Adrenal gland (tissue), 19 donors: ENCODE measurements at places on chromosomes 6 and 20.

DNA sequence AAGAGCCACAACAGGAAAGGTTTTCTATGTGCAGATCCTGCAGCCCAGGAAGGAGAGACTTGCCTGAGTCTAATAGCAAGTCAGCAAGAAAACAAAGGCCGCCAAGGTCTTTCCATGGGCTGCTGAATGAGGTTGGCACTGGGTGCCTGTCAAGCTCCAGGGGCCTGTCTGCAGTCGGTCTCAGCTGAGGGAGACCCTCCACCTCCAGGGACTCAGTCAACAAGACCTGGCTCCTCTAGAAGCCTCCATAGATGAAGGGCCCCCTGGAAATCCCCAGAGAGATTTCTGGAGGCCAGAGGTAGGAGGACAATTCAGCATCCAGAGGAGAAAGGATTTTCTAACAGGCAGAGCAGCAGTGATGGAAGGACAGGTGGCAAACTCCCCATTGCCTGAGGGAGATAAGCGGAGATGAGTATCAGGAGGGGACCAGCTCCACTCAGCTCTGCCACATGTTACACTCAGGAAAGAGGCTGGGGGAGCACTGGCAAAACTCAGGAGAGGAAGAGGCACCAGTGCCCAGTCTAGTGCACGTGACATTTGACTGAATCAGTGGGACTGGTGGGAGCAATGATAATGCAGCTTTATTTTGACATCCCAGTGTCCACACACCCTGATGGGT lies 33.5 kb upstream of the FKBP1A start:
- no peaks in the 10 kb centered on the region for H3K36me3 ChIP-seq
- no peaks in the 10 kb centered on the region for H3K4me1 ChIP-seq
- H3K27me3 ChIP-seq = no peaks in the 10 kb centered on the region
- DNase-seq = no peak
- no peak overlapping the region for H3K27ac ChIP-seq

- no peak overlapping the region for H3K27ac ChIP-seq
- H3K4me3 ChIP-seq = no peak overlapping the region
- no peak for DNase-seq
- H3K4me1 ChIP-seq = peaks cover 6% of the 10 kb centered on the region
Observed at GRCh38 chr6:166325383-166326042, 16.8 kb downstream of the SFT2D1 start.

- H3K4me3 ChIP-seq = no peak overlapping the region
- H3K36me3 ChIP-seq = no peaks in the 10 kb centered on the region
- no peaks in the 10 kb centered on the region for H3K27me3 ChIP-seq
- H3K4me1 ChIP-seq = no peaks in the 10 kb centered on the region
- H3K27ac ChIP-seq = no peak overlapping the region
Observed at GRCh38 chr20:4802527-4802926, 80.8 kb downstream of the PRND start.

DNA sequence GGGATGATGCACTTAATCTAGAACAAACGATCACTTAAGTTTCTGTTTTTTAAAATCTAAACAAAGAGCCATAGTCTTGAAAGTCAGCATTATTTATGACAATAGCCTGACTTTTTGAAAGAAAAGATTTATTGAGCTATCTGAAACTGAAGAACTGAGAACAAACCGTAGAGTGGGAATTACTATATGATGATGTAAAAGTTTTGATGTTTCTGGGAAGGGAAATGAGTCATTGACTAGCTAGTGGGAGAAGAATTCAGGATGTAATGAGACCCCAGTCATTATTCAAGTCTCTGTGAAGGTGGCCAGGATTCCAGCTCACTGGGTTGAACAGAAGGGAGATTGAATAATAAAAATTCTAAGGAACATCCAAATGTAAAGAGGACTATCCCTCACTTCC lies 83.4 kb upstream of the FABP7 start:
- H3K27me3 ChIP-seq = no peaks in the 10 kb centered on the region
- no peak overlapping the region for H3K4me3 ChIP-seq
- H3K27ac ChIP-seq = no peak overlapping the region

DNA sequence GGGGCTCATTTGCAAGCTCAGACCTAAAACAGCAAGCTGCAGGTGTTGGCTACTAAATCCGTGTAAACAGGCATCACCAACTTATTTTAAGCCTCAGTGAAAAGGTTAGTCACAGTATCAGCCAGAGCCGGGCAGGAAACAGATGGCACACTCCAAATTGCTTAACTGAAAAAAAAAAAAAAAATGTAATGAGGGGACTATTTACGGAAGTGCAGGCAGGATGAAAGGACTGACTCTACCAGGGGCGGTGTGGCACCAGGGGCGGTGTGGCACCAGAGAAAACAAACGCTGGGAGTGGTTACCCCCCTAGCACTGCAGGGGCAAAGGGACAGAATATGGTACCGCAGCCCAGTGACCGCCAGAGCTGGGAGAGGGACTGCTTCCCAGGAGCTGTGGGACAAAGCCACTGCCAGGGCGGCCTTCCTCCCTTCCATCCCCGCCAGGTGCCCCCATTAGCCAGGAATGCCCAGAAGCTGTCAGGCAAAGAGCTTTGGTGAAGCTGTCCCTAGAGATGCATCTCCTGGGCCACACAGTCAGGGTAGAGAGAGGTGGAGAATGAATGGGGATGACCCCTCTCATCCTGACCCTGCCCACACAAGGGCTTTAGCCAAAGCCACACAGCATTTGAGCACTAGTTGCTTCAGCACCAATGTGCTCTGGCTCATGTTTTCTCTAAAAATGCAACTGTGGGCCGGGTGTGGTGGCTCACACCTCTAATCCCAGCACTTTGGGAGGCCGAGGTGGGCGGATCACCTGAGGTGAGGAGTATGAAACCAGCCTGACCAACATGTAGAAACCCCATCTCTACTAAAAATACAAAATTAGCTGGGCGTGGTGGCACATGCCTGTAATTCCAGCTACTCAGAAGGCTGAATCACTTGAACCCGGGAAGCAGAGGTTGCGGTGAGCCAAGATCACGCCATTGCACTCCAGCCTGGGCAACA lies 39.6 kb upstream of the GFOD1 start:
- H3K4me1 ChIP-seq = no peaks in the 10 kb centered on the region
- no peak overlapping the region for H3K4me3 ChIP-seq
- no peaks in the 10 kb centered on the region for H3K27me3 ChIP-seq
- H3K36me3 ChIP-seq = no peaks in the 10 kb centered on the region
- H3K27ac ChIP-seq = no peak overlapping the region

DNA sequence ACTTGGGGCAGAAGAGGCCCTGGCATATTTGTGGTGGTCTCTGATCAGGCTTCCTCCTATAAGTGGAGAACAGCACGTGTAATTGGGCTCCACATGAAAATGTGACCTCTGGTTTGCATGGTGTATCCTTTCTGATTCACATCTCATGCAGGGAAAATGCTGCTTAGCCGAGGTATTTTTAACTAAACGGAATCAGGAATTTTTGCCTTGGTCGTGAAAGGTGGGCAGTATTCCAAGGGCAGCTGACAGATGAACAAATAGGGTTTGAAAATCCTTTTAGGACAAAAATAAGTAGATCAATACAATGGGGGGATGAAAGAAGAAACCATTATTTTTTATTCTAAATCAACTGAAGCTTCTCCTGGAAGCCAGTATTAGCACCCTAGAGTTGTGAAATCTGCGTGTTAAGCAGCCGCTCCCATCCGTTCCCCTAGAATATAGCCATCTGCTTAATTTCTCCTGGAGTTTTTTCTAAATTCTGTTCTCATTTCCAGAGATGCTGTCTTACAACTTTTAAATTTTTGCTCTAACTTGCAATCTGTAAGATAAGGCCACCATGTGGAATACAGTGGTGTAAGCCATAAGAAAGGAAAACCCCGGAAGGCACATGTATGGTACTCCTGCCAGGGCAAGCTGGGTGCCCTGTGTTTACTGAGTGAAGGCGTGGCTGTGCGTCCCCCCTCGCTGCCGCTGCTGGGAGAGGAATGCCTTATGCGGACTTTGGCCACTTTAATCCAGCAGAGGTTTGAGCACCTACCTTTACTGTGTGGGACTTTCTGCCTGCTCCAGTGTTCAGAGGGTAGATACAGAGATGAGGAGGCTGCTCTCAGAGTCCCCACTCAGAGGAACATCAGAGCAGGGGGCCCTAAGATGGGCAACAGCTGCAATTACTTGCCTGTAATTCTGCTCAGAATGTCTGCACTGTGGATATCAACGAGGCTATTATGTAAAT lies 52.4 kb downstream of the SYNJ2 start:
- no peak overlapping the region for H3K4me3 ChIP-seq
- H3K27ac ChIP-seq = peak overlapping the region; percentile 51
- H3K4me1 ChIP-seq = peaks cover 10% of the 10 kb centered on the region
- no peaks in the 10 kb centered on the region for H3K27me3 ChIP-seq
- DNase-seq = peak; percentile 45

- H3K27me3 ChIP-seq = no peaks in the 10 kb centered on the region
- peak; percentile 94 for DNase-seq
- H3K27ac ChIP-seq = peak overlapping the region; percentile 84
- no peak overlapping the region for H3K4me3 ChIP-seq
Observed at GRCh38 chr6:30885999-30886896, 1.9 kb downstream of the DDR1 start.

GRCh38 chr6:4504700-4505099 lies 271.5 kb upstream of the CDYL start:
- H3K27me3 ChIP-seq = no peaks in the 10 kb centered on the region
- DNase-seq = no peak
- no peaks in the 10 kb centered on the region for H3K36me3 ChIP-seq
- H3K4me1 ChIP-seq = no peaks in the 10 kb centered on the region
- H3K4me3 ChIP-seq = no peak overlapping the region
- no peak overlapping the region for H3K27ac ChIP-seq

DNA sequence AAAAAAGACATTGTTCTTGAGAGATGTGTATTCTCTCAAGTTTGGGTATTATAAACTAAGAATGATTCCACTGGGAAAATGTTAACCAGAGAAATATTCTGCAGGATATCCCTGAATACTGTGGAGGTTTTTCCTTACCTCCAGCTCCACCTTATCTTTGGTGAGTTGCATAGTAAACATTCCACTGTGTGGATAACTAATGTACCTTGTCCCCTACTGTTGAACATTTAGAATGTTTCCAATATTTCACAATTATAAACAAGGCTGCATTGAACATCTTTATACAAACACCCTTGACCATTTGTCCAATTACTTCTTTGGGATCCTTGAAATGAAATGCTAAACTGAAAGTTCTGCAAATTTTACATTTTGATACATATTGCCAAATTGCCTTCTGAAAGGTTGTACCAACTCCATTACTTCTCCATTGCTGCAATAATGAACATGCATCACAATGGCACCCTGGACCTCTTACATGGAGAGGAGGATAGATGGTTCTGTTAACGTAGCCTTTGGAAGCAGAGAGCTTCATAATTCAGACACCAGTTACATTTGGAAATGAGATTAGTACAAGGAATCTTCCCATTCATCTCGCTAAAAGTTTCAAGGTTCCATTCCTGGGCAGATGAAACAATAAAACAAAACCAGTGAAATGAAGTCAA lies 35.0 kb upstream of the STK35 start:
- no peak overlapping the region for H3K27ac ChIP-seq
- no peak overlapping the region for H3K4me3 ChIP-seq
- H3K4me1 ChIP-seq = no peaks in the 10 kb centered on the region
- no peaks in the 10 kb centered on the region for H3K36me3 ChIP-seq
- H3K27me3 ChIP-seq = peaks cover 21% of the 10 kb centered on the region

- H3K27me3 ChIP-seq = no peaks in the 10 kb centered on the region
- no peak overlapping the region for H3K27ac ChIP-seq
- no peaks in the 10 kb centered on the region for H3K36me3 ChIP-seq
- no peak overlapping the region for H3K4me3 ChIP-seq
Observed at GRCh38 chr6:142635130-142635529, 309.8 kb downstream of the HIVEP2 start.

GRCh38 chr20:35511814-35512420 lies 17.5 kb downstream of the C20orf173 start:
- no peak for DNase-seq
- peak overlapping the region; percentile 29 for H3K27ac ChIP-seq
- H3K4me1 ChIP-seq = no peaks in the 10 kb centered on the region
- H3K36me3 ChIP-seq = no peaks in the 10 kb centered on the region

GRCh38 chr6:43723737-43724295 lies 36.2 kb upstream of the MRPS18A start:
- H3K4me3 ChIP-seq = no peak overlapping the region
- DNase-seq = peak; percentile 78
- H3K4me1 ChIP-seq = no peaks in the 10 kb centered on the region
- no peaks in the 10 kb centered on the region for H3K36me3 ChIP-seq
- H3K27me3 ChIP-seq = no peaks in the 10 kb centered on the region

DNA sequence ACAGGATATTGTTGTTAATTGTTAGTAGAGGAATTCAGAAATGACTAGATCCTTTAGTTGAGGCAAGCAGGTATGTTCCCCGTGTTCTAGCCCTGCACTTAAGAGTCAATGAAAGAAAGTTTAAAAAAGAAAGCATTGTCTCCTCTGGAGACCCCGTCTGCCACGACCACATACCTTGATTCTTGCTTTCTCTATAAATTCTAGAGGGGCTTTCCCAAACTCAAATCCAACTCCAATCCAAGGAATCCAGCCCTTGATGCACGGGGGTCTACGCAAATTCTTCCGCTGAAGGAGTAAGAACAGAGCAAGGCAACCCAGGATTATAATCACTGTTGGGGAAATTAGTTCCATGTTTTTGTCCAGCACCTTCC lies 401 bp downstream of the CYP39A1 start:
- H3K27me3 ChIP-seq = no peaks in the 10 kb centered on the region
- H3K4me3 ChIP-seq = peak overlapping the region; percentile 72
- H3K4me1 ChIP-seq = peaks cover 4% of the 10 kb centered on the region
- no peak overlapping the region for H3K27ac ChIP-seq

DNA sequence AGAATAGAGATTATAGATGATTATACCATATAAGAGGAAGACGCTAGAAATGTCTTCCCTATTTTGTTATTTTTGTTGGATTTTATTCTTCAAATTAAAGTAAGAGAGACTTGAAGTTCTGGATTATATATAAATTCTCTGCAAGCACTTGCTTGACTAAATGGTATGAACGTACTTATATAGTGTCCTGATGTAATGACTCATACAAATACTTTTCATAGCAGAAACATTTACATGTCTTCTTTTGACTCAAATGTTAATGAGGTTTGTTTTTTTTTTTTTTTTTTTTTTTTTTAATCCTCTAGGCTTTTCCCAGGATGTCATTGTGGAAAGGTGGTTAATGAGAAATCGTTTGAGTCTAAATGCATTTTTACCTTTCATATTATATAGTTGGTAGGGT lies 55.0 kb downstream of the PDE7B start:
- H3K27ac ChIP-seq = no peak overlapping the region
- H3K4me3 ChIP-seq = no peak overlapping the region
- peaks cover 14% of the 10 kb centered on the region for H3K4me1 ChIP-seq
- no peaks in the 10 kb centered on the region for H3K36me3 ChIP-seq
